ENCODE measurements at places on chromosomes 11 and 22.

GRCh38 chr22:32950366-32950765, 107.8 kb downstream of the SYN3 start:
- H3K4me1 ChIP-seq: peaks cover 14% of the 10 kb centered on the region
- no peak overlapping the region for H3K4me3 ChIP-seq
- H3K27me3 ChIP-seq: peaks cover 9% of the 10 kb centered on the region
- no peak overlapping the region for H3K27ac ChIP-seq
- no peaks in the 10 kb centered on the region for H3K36me3 ChIP-seq

- H3K27me3 ChIP-seq: peaks cover 15% of the 10 kb centered on the region
- H3K27ac ChIP-seq: no peak overlapping the region
- H3K4me1 ChIP-seq: no peaks in the 10 kb centered on the region
- H3K4me3 ChIP-seq: no peak overlapping the region
- no peaks in the 10 kb centered on the region for H3K36me3 ChIP-seq
Measured at GRCh38 chr22:43337385-43337784, 5.8 kb downstream of the SCUBE1 start.

- no peaks in the 10 kb centered on the region for H3K36me3 ChIP-seq
- peaks cover under 1% of the 10 kb centered on the region for H3K4me1 ChIP-seq
- peaks cover 12% of the 10 kb centered on the region for H3K27me3 ChIP-seq
- H3K27ac ChIP-seq: no peak overlapping the region
- H3K4me3 ChIP-seq: peak overlapping the region; percentile 63
- DNase-seq: peak; percentile 49
Measured at GRCh38 chr11:82732734-82733443, 775 bp downstream of the FAM181B start.

DNA sequence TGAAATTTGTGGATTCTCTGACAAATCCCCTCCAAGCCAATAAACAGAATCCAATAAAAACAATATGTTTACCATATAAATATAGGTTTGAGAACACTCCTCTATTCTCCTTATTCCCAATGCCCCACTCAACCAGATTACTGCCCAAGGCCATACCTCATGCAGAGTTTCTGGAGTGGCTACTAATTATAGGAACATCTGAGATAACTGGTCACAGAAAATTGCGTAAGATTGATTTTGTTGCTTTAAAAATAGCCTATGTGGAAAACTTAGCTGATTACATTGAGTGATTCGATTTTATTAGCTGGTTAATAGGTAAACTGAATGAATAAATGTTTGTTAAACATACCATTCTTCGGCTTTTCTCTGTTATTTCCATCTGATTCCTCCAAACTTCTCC, 48.0 kb downstream of the ME3 start:
- DNase-seq: no peak
- no peaks in the 10 kb centered on the region for H3K4me1 ChIP-seq
- no peaks in the 10 kb centered on the region for H3K36me3 ChIP-seq
- H3K27me3 ChIP-seq: no peaks in the 10 kb centered on the region
- no peak overlapping the region for H3K4me3 ChIP-seq

- H3K27me3 ChIP-seq: no peaks in the 10 kb centered on the region
- no peaks in the 10 kb centered on the region for H3K36me3 ChIP-seq
- H3K27ac ChIP-seq: no peak overlapping the region
Measured at GRCh38 chr22:25726241-25726640, 15.7 kb upstream of the MYO18B start.

GRCh38 chr11:76861490-76861953, 804 bp downstream of the ACER3 start:
- peaks cover 2% of the 10 kb centered on the region for H3K27me3 ChIP-seq
- H3K27ac ChIP-seq: peak overlapping the region; percentile 75
- peak overlapping the region; percentile 90 for H3K4me3 ChIP-seq
- H3K36me3 ChIP-seq: no peaks in the 10 kb centered on the region
- peaks cover 7% of the 10 kb centered on the region for H3K4me1 ChIP-seq

- no peaks in the 10 kb centered on the region for H3K27me3 ChIP-seq
- DNase-seq: no peak
- H3K4me3 ChIP-seq: no peak overlapping the region
- no peaks in the 10 kb centered on the region for H3K4me1 ChIP-seq
- peaks cover 5% of the 10 kb centered on the region for H3K36me3 ChIP-seq
Measured at GRCh38 chr22:50357222-50357621, 14.1 kb downstream of the PPP6R2 start.

DNA sequence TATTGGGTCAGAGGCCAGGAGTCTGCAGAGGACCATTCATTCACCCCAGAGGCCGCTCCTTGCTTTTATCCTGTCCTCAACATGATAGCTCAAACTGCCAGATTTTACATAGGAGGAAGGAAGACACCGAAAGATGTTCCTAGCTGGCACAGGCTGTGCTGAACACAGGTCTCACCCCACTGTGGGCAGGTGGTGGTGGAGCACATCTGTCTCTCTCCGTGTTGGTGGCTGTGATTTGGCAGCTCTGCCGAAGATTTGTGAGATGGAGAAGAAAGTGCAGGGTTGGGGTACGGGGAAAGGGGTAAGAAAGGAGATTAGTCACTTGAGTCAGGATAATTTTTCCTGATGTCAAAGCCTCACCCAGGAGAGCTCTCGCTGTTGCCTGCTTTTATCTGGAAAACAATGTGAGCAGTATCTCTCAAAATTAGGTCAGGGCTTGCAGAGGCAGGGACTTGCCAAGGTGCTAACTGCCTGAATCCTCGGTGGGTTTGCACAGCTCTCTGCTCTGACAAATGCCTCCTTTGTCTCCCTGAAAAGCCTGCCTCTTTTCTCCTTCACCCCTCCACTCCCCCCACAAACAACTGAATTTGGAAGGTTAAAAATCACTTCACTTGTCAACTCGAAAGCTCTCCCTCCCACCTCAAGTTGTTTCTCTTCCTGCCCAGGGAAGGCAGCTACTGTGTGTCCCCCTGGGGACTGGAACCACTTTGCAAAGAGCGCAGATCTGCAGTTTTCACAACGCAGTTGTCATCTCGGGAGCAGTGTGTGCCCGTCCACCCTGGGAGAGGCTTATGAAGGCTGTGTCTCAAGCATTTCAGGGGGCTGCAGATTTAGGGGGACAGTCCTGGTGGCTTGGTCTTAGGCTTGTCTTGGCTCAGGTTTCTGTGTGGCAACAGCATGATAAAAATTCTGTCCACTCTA, 299.7 kb downstream of the ST3GAL4 start:
- peak overlapping the region; percentile 58 for H3K4me3 ChIP-seq
- peak overlapping the region; percentile 50 for H3K27ac ChIP-seq
- H3K36me3 ChIP-seq: no peaks in the 10 kb centered on the region
- no peaks in the 10 kb centered on the region for H3K27me3 ChIP-seq

DNA sequence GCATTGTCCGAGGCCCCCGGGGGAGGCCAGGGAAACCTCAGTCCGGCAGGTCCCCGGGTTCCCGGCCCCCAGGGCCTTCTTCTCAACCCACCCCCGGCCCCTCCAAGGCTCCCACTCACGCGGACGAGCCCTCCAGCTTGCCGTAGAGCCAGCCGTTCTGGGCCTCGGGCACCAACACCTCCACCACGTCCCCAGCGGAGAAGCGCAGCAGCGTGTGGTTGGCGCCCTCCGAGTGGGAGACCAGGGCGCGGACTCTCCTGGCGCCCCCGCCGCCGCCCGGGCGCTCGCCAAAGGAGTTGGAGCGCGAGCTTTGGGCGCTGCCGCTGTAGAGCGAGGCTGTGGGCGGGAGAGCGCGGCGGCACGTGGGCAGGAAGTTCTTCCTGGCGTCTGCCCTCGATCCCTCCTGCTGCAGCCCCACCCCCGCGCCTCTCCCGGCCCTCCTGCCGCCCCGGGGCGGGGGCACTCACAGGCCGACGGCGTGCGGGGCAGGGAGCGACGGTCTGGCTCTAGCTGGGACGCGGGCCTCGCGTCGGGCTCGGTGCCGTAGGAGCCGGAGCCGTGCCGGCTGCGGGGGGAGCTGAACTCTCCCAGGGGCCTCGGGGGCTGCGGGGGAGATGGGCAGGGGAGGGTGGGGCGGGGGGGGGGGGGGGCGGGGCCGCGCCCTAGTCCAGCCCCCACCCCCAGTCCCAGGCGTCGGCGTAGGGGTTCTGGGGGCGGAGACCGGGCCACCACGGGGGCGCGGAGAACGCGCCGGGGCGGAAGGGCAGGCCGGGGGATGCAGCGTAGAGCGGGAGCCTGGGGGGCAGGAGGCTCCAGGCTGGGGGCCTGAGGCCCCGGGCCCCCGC, 4.9 kb upstream of the SLC16A8 start:
- peaks cover 11% of the 10 kb centered on the region for H3K27me3 ChIP-seq
- H3K4me3 ChIP-seq: no peak overlapping the region
- peaks cover 22% of the 10 kb centered on the region for H3K4me1 ChIP-seq
- H3K36me3 ChIP-seq: no peaks in the 10 kb centered on the region
- peak; percentile 38 for DNase-seq
